Colonic mucosa (tissue), 4 donors: ENCODE measurements at places on chromosomes 2 and 18. TPM values are rescaled to one million over a fixed set of nuclear protein-coding genes. Genes with fewer than 3 reads are reported as not detected.

Gene CIAO1
- 56.0 TPM for total RNA-seq

Gene ANKRD62
- total RNA-seq = 0.40 TPM

Gene HOXD10
- 0.32 TPM for total RNA-seq

DNA sequence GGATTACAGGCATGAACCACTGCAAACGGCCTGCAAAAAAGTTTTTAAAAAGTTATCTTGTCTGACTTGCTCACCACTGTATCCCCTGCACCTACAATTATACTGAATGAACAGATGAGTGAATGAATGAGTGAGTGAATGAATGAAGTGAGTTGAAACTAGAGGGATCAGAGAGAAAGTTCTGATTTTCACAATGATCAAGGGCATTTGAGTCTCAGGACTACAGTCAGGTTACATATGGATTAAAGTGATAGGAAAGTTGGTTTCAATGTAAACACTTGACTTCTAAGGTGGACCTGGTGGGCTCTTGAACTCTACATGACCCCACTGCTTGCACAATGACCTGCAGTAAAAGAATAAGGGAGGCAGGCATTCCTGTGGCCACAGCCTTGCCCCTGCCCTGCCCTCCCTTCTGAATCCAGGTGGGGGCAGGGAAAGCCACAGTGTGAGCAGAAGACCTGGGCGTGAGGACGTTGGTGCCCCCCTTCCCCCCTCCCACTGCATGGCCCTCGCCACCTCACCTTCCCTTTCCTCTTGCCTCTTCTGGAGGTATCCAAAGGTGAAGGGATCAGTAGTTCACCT lies 10.7 kb downstream of the C2orf80 start:
- no peaks in the 10 kb centered on the region for H3K4me1 ChIP-seq
- no peaks in the 10 kb centered on the region for H3K36me3 ChIP-seq
- no peak for DNase-seq
- H3K4me3 ChIP-seq = no peak overlapping the region
- H3K27ac ChIP-seq = no peak overlapping the region
- H3K27me3 ChIP-seq = no peaks in the 10 kb centered on the region

DNA sequence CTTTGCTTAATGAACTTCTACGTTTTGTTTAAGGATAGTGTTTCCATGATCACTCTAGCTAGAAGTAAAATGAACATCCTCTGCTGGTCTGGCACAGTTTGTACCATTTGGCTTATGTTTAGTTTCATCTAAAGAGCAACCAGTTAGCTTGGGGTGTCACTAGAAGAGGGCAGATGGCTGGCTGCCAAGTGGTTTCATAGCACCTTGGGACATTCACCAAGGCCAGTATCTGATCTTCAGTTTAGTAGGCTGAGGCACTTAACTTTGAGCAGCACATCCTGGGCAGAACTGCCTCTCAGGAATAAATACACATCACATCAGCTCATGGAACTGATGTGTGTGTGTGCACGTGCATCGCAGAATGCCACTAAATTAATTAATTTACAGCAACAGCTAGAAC lies 68.4 kb downstream of the NXPH2 start:
- no peaks in the 10 kb centered on the region for H3K36me3 ChIP-seq
- DNase-seq = no peak
- H3K27me3 ChIP-seq = no peaks in the 10 kb centered on the region
- no peak overlapping the region for H3K4me3 ChIP-seq
- H3K27ac ChIP-seq = no peak overlapping the region
